GM23248 (cell line): ENCODE measurements at places on chromosomes 6 and 20.

- no peak overlapping the region for H3K27ac ChIP-seq
- H3K36me3 ChIP-seq = no peaks in the 10 kb centered on the region
- H3K4me1 ChIP-seq = no peaks in the 10 kb centered on the region
- no peak overlapping the region for H3K4me3 ChIP-seq
Measured at GRCh38 chr6:108837236-108837971, 10.8 kb upstream of the ARMC2 start.

DNA sequence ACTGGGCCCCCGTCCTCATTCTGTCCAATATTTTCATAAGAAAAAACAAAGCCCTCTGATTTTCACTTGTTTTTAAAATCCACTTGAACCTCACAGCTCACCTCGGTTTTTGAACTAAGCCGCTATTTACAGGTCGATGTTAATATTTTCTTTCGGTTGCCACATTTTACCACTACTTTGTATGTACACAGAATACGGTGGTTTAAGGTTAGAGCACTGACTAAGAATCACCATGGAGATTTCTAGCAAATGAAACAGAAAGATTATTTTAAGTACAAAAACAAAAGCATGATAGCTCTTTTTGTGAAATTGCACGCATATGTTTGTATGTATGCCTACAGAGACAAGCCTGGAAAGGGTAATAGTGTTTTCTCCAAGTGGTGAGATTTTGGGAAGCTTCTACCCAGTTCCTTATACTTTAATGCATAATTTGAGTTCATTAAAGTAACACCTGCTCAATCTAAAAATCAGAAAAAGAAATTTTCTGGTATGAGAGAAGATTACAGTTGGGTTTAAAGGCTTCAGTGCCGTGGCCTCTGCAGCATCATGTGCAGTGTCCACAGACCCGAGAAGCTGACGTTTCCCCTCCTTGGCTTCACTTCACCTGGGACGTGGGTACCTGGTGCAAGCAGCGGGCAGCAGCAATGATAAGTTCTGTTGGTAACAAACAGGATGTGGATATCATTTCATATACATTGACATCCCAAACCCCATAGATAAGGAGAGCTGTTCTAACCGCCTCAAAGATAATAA is 144.0 kb downstream of the UST start:
- no peak overlapping the region for H3K4me3 ChIP-seq
- no peaks in the 10 kb centered on the region for H3K27me3 ChIP-seq
- peaks cover 45% of the 10 kb centered on the region for H3K4me1 ChIP-seq
- peak; percentile 37 for DNase-seq
- H3K27ac ChIP-seq = peak overlapping the region; percentile 14; the same call in 1 of the 2 replicates

DNA sequence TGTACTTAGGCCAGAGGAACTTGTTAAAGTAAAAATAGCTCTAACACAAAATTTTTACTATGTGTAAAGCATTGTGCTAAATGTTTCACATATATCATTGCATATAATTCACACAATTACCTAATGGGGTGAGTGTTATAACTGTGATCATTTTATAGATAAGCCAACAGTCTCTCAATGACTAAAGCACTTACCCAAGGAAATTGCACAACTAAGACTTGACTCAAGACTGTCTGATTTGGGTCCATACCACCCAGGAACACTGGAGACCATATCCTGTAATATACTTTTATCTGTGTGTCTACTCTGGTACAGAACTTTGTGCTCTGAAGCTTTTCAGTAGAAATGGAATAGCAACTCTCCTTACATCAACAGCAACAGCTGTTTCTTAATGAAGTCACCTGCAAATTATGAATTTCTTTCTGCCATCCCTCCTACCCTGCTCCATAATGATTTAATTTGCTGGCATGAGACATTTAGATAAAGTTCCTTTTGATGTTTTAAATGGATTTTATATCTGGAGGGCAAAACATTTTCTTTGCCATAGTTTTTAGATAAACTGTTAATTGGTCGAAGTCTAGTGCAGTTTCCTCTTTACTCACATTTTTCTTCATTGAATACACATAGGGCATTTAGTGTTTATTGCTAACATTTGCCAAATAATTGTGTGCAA is 47.5 kb downstream of the TSPYL4 start:
- H3K36me3 ChIP-seq = no peaks in the 10 kb centered on the region
- H3K27ac ChIP-seq = no peak overlapping the region
- no peak overlapping the region for H3K4me3 ChIP-seq

DNA sequence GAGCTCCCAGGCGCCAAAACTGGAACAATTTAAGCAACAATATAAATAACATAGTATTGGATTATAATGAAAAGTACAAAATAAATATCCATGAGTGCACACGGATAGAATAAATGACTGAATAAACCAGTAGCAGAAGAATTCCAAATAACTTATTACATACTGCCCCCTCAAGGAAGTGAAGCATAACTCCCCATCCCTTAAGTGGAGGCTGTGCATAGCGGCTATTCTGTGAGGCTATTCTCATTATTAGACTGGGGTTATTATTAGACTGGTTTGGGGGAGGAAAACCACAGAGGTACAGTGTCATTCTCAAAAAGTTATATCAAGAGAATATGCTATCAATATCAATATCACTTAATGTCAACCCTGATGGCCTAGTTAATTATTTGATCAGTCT is 94.4 kb upstream of the SIRPA start:
- no peak overlapping the region for H3K27ac ChIP-seq
- peak; percentile 77 for DNase-seq
- no peak overlapping the region for H3K4me3 ChIP-seq

DNA sequence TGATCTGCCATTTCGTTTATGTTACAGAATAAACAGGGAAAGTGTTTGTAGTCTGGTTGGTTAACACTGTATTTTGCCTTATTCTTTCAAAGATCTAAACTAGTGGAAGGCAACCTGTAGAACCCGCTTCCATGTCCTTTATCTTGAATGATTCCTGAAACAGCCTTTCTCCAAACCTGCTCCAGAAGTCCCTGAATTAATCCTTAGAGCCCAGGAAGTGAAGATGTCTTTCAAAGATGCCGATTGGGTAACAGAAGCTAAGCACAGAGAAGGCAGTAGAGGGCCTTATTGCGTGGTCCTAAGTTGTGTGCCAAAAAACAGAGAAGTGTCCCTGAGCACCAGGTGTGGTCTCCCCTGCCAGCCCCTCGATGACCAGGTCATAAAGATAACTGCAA is 19.2 kb upstream of the ZSCAN16 start:
- no peaks in the 10 kb centered on the region for H3K27me3 ChIP-seq
- no peaks in the 10 kb centered on the region for H3K36me3 ChIP-seq
- H3K27ac ChIP-seq = peak overlapping the region; percentile 41
- DNase-seq = peak; percentile 53

- H3K27ac ChIP-seq = no peak overlapping the region
- no peak for DNase-seq
- H3K36me3 ChIP-seq = no peaks in the 10 kb centered on the region
- H3K4me3 ChIP-seq = no peak overlapping the region
- no peaks in the 10 kb centered on the region for H3K27me3 ChIP-seq
Measured at GRCh38 chr6:42786525-42786985, 4.7 kb downstream of the BICRAL start.

GRCh38 chr6:28530777-28531176 is 5.1 kb downstream of the GPX5 start:
- no peaks in the 10 kb centered on the region for H3K4me1 ChIP-seq
- no peak overlapping the region for H3K27ac ChIP-seq
- DNase-seq = no peak
- peaks cover 3% of the 10 kb centered on the region; the same call in 1 of the 2 replicates for H3K27me3 ChIP-seq
- no peak overlapping the region for H3K4me3 ChIP-seq
- H3K36me3 ChIP-seq = no peaks in the 10 kb centered on the region

DNA sequence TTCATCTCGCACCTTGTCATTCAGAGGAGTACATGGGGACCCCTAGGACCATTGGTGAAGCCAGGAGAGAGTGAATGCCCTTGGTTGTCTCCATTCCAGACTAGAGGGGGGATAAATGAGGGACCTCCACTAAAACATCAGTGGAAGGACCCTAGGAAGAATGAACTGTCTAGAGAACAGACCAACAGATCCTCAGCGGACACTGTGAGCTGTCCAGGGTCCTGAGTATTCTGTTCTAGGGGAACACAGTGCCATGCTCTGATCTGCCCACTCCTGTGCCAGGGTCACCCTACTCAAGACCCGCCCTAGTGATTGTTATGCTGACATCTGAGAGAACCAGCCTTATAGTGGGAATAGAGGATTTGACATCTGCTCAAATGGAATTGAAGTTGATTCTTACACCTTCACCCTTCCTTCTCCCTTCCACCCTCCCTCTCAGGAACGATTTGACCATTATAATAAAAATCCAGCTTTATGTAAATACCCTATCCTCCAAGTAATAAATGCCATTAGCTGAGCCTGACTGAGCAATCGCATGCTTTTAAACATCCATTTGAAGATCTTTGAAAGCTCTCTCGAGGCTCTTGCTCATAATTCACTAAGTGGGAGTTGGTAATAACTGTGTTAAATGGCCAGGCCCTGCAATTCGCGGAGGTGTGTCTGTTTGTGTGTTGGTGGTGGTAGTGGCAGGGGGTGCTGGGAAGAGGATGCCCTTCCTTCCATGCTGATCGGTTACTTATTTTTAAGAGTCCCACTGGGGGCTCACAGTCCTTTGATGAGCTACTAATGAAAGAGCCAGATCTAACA is 43.6 kb upstream of the SLC32A1 start:
- H3K4me3 ChIP-seq = no peak overlapping the region
- DNase-seq = peak; percentile 51
- H3K4me1 ChIP-seq = no peaks in the 10 kb centered on the region
- no peaks in the 10 kb centered on the region for H3K36me3 ChIP-seq
- no peaks in the 10 kb centered on the region for H3K27me3 ChIP-seq

DNA sequence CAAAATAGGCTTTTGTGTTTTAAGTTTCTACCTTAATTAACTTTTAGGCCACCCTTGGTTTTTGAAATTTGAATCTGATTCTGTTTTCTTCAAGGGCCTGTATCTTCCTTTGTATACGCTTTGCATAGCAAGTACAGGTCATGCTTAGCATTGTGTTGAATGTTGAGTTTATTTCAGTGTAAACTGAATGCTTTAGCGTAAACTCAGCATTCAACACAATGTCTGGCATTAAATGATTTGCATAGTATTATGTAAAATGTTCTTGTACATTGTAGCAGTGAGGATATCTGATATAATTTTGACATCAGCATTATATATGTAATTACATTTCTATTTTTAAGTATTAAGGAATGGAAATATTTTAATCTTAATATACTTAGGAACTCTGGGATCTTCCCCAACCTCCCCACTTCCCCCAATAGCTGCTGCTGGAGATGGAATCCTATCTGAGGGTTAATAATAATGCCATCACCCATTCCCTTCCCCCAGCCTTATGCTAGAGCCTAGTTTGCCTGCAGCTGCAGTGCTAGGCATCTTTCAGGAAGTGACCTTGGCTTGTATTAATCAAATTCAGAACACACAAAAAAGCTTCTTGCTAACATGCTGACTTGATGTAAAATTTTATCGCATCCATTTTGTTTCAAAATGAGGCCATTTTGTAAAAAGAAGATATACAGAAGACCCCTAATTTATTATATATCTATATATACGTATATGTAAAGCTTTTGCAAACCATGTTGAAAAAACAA is 73.1 kb downstream of the NCOA3 start:
- no peak overlapping the region for H3K4me3 ChIP-seq
- H3K4me1 ChIP-seq = peaks cover 28% of the 10 kb centered on the region
- H3K36me3 ChIP-seq = peaks cover 10% of the 10 kb centered on the region; the same call in 1 of the 2 replicates
- H3K27me3 ChIP-seq = no peaks in the 10 kb centered on the region

DNA sequence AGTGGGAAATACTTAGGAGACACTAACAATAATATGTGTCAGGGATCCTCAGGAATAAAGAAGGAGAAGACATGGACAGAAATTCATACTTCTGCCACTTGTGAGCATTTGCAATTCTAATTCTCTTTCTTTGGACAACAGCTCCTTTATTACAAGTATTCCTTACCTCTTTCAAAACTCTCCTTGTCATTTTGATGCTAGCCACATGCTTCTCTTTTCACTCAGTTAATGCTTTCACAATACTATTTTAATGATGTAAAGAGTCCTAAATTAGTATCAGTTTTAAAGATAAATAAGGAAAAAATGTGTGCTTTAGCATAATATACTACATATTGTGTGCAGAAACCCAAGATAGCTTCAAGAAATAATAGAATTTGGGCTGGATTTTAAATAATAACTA is 62.5 kb downstream of the AHI1 start:
- no peaks in the 10 kb centered on the region for H3K4me1 ChIP-seq
- H3K27me3 ChIP-seq = no peaks in the 10 kb centered on the region
- H3K27ac ChIP-seq = no peak overlapping the region
- peaks cover 35% of the 10 kb centered on the region for H3K36me3 ChIP-seq
- no peak overlapping the region for H3K4me3 ChIP-seq
- no peak for DNase-seq

DNA sequence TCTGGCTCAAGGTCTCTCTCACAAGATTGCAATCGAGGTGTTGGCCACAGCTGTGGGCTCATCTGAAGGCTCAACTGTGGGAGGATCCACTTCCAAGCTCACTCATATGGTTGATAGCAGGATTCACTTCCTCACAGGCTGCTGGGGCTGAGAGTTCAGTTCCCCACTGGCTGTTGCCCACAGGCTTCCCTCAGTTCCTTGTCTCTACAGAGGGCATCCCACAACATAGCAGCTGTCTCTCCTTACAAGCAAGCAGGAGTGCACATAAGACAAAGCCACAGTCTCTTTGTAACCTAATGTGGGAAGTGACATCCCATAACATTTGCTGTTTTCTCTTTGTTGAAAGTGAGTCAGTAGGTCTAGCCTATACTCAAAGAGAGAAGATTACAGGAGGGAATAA is 14.0 kb downstream of the SPATS1 start:
- peaks cover 6% of the 10 kb centered on the region for H3K27me3 ChIP-seq
- no peaks in the 10 kb centered on the region for H3K36me3 ChIP-seq
- no peak overlapping the region for H3K4me3 ChIP-seq
- no peaks in the 10 kb centered on the region for H3K4me1 ChIP-seq

GRCh38 chr6:30612213-30612612 is 4.8 kb downstream of the PPP1R10 start:
- DNase-seq = peak; percentile 66
- peaks cover 23% of the 10 kb centered on the region for H3K4me1 ChIP-seq
- peaks cover 19% of the 10 kb centered on the region for H3K36me3 ChIP-seq
- no peaks in the 10 kb centered on the region for H3K27me3 ChIP-seq
- H3K4me3 ChIP-seq = no peak overlapping the region
- peak overlapping the region; percentile 98 for H3K27ac ChIP-seq

DNA sequence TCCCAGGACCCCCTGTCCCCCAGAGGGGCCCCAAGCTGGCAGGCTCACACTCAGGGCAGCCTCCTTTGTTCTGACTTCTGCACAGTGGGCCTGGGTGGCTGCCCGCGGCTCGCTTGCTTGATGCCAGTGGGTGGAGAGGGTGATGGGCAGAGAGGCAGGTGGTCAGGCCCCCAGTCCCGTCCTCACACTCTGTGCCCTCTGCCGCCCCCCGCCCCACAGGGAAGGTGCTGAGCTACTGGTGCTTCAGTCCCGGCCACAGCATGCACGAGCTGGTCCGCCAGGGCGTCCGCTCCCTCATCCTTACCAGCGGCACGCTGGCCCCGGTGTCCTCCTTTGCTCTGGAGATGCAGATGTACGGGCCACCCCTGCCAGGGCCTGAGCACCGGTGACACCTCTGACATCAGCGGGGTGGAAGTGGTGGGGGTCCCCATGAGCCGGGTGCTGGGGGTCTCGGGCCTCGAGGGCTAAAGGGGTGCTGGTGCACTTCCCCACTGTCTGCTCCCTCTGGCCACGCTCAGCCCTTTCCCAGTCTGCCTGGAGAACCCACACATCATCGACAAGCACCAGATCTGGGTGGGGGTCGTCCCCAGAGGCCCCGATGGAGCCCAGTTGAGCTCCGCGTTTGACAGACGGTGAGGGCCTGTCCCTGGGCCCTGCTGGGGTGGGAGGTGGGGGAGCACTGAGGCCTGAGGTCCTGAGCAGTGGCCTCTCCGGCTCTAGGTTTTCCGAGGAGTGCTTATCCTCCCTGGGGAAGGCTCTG is 8.9 kb upstream of the TNFRSF6B start:
- H3K36me3 ChIP-seq = no peaks in the 10 kb centered on the region
- H3K4me1 ChIP-seq = peaks cover 27% of the 10 kb centered on the region
- no peaks in the 10 kb centered on the region for H3K27me3 ChIP-seq
- no peak overlapping the region for H3K4me3 ChIP-seq
